ENCODE measurements at places on chromosomes 11 and 22. TPM values are rescaled to one million over a fixed set of nuclear protein-coding genes. Genes with fewer than 3 reads are reported as not detected.

OVCH2 gene
- not detected for total RNA-seq

PHLDB1 gene
- total RNA-seq, result 97.7 TPM

GRCh38 chr22:23984430-23984829, 4.5 kb downstream of the GSTT2 start:
- DNase-seq, result no peak

GRCh38 chr11:27882066-27882697, 181.9 kb upstream of the BDNF start:
- DNase-seq, result no peak

DNA sequence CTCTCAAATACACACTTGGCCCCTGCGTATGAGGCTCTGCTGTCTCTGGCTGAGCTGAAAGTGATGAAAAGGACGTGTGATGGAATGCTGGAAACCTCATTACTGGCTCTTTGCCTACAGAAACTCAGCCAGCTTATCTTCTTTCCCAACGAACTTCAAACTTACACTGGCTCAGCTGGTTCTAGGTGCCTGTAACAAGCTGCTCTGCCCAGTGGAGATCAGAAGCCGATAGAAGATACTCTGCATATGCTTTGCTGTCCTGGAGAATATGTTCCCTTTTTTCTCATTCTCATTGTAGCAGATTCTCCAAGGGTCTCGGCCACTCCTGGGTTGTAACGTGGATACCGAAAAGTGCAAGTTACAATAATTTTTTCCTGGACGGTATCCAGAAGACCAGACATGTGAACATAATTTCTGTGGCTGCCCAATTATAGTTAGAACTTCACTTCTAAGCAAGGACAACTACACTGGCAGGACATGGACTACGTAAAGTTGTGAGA, 405.3 kb upstream of the CCDC90B start:
- DNase-seq, result no peak

- no peak for DNase-seq
Observed at GRCh38 chr11:133828871-133829270, 16.4 kb downstream of the SPATA19 start.
